ENCODE measurements at places on chromosomes 3 and 15.
A peak's percentile ranks its signal among the peaks of the same experiment; 100 is the strongest.

GRCh38 chr15:66591322-66591862 is 25.6 kb upstream of the LCTL start:
- no peak for DNase-seq

DNA sequence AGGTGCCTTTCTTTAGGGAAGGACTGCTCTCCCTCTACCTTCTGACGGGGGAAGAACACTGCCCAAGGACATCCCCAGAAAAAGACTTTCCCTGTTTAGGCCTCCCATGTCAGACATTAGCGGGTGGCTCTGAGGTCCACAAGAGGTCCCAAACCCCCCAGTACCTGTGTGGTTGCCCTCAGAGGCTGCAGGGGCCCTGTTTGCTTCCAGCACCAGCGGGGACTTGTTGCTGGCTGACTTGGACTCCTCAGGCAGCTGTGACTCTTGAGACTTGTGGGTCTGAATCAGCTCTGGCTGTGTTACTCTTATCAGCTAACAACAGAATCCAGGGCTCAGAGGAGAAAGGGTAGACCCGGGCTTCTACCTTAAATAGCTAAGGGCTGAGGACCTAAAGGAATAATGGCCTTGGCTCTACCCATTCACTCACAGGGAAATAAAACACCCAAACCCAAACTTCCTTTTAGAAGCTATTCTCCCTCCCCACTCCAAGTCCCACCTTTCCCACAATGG is 39.2 kb downstream of the SEMA3G start:
- no peak for DNase-seq

- DNase-seq: no peak
These were observed 25.1 kb downstream of the CNTN6 start for GRCh38 chr3:1117843-1118473.

DNA sequence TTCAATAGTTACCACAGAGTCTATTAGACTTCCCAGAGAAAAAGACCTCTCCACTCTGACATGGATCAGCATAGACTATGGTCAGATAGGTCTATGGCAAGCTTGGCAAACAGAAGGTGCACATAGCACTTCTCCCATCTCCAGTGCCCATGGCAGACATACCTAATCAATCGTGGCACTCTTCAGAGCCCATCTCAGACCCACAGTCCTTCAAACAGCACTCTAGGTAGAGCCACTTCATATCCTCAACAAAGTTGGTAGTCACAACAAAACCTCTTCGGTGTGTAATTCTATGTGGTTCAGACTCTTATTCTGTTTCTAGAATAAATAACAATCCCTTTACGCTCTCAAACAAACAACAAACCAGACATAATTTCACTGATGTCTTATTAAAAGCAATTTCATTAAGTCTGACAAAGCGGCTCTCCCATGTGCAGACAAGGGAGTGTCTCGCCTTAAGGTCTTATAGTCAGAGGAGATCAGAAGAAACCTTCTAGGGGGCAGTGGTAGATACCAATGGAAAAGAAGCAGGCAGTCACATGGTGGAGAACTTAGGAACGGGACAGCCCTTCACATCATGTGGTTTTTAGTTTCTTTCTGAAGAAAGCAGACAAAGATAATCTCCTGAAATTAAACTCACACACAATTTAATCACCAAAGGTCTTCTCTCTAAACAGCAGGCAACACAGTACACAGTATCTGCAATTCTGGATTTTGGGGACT is 483.4 kb downstream of the FOXP1 start:
- no peak for DNase-seq

- no peak for DNase-seq
These were observed 50.1 kb upstream of the CRTC3 start for GRCh38 chr15:90479656-90480055.

DNA sequence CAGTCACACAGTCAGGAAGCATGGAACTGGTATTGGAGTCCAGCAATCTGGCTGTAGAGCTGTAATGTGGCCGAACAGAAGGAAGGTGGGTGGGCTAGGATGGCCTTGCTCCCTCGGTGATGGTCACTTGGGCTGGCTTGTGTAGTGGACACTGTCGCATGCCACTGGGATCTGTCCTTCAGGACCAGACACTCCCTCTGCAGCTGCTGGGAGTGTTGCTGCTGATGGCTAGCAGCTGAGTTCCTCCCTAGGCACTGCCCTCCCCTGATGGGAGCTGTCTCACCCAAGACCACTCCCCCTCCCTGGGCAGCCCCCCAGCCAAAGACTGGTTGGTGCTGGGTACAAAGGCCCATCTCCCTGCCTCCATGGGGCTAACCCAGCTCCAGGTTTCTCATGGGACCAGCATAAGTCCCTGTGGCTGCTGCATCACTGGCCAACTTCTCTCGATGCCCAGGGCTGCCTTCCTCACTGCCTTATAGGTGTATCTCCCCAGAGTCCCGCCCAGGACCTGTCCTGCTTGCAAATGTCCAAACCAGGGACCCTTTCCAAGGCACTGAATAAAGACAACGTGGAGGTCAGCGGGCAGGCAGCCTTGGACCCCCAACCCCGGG is 48.4 kb downstream of the WNT7A start:
- DNase-seq: no peak

GRCh38 chr3:106130384-106131198 is 261.8 kb upstream of the CBLB start:
- no peak for DNase-seq

GRCh38 chr3:11400213-11400612 is 128.0 kb downstream of the ATG7 start:
- no peak for DNase-seq

DNA sequence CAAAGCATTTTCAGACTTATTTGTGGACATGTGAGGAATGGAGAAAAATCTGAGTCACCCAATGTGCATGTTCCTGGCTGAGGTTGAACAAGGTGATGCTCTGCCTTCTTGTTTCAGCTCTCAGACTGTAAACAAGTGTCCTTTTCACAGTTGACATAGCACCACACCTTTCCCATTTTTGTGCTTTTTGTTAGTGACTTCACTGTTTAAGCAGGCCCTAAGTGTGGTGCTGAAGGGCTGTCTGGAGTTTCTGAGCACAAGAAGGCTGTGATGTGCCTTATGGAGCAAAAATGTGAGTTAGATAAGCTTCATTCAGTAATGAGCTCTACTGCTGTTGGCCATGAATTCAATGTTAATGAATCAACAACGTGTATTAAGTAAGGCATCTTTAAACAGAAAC is 20.4 kb downstream of the ABI3BP start:
- no peak for DNase-seq

GRCh38 chr3:173371848-173372487 is 25.6 kb upstream of the NLGN1 start:
- peak; percentile 52 for DNase-seq

DNA sequence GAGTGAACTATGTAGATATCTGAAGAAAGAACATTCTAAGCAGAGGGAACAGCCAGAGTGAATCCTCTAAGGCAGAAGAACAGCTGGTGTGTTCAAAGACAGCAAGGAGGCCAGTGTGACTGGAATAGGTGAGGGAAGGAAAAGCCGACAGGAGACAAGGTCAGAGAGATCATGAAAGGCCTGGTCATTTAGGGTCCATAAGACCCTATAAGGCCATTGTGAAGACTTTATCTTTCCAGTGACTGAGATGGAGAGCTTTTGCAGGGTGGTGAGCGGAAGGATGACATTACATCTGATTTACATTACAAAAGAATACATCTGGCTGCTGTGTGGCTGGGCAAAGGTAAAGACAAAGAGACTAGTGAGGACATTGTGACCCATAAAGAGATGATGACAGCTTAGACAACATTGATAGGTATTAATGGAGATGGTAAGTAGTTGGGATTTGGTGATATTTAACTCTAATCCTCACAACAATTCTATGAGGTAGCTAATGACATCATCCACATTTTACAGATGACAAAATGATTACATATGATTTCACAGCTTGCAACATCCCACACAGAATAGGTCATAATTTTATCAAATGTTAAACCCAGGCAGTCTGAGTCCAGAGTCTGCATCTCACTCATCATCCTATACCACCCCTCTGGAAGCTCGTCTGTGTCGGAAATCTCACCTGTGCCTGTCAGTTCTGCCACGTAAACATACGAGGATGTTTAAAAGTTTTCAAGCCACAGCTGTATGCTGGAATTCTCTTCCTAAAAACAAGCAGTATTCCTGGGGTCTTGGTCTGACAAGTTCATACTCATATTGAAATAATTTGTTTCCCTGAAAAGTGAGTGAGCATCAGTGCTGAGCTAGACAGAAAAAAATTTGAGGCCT is 70.2 kb upstream of the PIK3R4 start:
- no peak for DNase-seq

DNA sequence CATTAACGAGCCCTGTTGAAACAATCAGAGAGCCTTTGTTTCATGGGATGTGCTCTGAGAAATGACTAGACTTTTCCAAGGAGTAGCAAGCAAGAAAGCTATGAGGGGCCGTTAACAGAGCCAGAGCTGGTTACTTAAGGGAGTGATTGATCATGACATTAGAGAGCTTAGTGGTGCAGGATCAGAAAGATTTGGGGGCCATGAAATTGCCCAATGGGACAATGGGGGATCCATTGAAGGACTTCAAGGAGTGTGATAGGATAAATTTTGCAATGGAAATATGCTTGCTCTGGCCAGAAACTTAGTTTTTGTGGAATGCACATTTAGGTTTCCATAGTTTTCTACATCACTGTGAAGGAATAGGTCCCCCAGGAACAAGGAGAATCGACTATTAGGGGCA is 45.6 kb downstream of the LRRC3B start:
- no peak for DNase-seq

- no peak for DNase-seq
These were observed 321.4 kb upstream of the IL12A start for GRCh38 chr3:159667261-159667660.

- no peak for DNase-seq
These were observed 29.2 kb upstream of the SFMBT1 start for GRCh38 chr3:53074761-53075742.

DNA sequence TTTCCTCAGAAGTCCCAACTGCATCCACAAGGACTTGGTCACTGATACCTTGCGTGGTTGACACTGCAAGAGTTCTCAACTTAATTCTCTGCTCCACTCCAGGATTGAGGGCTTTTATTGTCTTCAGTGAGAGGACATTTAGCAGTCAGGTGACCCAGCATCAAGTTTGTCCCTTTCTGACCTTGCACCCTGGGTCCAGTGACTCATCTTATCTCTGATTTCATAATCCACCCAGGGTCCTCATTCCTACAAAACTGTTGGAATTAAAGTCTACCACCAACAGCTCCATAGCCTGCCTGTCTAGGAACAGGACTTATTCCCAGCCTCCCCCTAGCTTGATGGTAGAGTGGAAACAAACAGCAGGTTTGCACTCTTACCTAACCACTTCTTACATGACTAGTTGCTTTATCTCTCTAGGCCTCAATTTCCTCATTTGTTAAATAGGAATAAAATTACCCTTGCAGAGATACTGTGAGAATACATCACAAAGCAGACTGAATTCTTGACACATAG is 151.3 kb upstream of the LPP start:
- no peak for DNase-seq

DNA sequence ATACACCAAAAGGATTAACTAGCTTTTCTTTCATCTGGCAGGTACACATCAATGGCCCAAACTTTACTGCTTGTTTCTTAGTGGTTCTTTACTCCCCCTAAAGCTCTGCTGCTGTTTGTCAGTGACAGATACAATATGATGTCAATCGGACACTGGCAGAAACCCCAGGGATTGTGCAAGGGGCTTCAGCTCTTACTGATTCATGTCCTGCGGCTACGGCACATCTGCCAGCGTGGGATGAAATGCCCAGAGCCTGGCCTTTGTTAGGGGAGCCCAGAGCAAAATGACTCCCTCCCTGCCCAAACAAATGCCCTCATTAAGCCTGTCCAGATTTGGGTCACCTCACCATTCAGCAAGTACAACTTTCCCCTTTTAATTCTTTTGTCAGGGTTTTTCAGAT is 28.3 kb downstream of the SRP14 start:
- peak; percentile 41 for DNase-seq

GRCh38 chr15:27867861-27868260 is 231.3 kb downstream of the OCA2 start:
- DNase-seq: no peak

GRCh38 chr3:65318231-65318630 is 630.4 kb upstream of the ADAMTS9 start:
- no peak for DNase-seq

GRCh38 chr15:93007994-93008393 is 81.0 kb downstream of the RGMA start:
- no peak for DNase-seq

- no peak for DNase-seq
These were observed 5.8 kb downstream of the RFTN1 start for GRCh38 chr3:16507578-16508242.

GRCh38 chr15:51321316-51321715 is 17.1 kb downstream of the CYP19A1 start:
- no peak for DNase-seq

GRCh38 chr3:30811151-30811795 is 83.2 kb downstream of the GADL1 start:
- DNase-seq: no peak

GRCh38 chr3:184154885-184155643 is at the start of gene DVL3:
TSS of gene DVL3 (plus strand) at chr3:184155377. CDS start at chr3:184155636, 259 bp downstream.
- peak; percentile 53 for DNase-seq

- no peak for DNase-seq
These were observed 278.1 kb upstream of the LRTM1 start for GRCh38 chr3:55205990-55206389.

DNA sequence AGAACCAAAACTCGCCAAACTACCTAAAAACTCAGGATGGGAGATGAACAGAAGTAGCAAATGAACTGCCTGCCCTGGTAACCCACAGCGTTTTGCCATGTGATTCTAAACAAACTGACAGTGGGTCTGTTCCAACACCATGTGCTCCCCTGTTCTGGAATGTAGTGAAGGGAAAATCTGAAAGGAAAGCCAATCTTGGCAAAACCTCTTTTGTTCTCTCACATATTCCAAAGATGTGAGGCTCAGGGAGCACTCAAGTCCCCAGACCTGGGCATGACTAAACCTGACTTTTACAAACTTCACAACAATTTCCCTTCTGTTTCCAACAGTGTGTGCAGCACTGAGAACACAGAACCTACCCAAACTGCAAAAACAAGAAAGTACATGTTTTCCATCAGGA is 116.1 kb downstream of the IMPG2 start:
- DNase-seq: no peak

- peak; percentile 57 for DNase-seq
These were observed 1.0 kb upstream of the ZNF620 start for GRCh38 chr3:40504636-40505430.

GRCh38 chr15:48560321-48561051 is 85.0 kb downstream of the FBN1 start:
- no peak for DNase-seq

DNA sequence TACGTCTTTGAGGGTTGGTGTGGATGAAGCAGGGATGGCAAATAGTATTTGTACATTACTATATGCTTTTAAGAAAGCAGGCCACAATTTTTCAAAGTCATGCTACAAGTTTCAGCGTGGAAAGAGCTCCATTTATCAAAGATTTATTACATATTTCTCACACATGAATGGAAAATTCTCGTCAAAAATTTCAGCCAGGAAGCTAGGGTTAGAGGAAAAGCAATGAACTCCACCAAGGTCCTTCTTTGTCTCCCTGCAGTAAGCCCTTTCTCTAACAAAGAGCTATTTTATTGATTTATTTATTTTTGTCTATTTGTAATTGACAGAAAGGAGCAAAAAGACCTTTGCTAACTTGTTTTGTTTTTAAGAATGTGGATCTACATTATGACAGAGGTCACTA is 7.5 kb upstream of the ZBTB20 start:
- DNase-seq: no peak

Data from inflammatory macrophage treated with lipopolysaccharide for 1 hour (primary cell).